Body of pancreas (tissue), 4 donors: ENCODE measurements at places on chromosomes 2 and 18.

GRCh38 chr2:70772486-70773155 is 4.6 kb upstream of the ADD2 start:
- no peak for DNase-seq

DNA sequence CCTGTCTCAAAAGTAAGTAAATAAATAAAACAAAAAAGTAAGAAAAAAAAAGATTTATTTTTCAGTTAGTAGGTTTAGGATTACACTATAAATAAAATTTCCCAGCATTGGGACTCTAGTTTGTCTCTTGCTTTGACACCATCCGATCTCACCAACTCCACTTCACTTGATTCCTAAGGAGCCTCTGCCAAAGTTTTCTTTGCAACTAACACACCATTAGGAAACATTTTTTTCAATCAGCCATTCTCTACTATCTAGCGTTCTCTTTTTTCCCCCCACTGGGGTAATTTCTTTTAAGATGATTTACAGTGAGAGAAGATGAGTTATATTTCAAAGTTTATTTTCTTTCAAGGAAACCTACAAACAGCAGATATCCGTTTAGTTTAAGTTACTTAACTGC is 10.6 kb upstream of the NEMP2 start:
- no peak for DNase-seq

DNA sequence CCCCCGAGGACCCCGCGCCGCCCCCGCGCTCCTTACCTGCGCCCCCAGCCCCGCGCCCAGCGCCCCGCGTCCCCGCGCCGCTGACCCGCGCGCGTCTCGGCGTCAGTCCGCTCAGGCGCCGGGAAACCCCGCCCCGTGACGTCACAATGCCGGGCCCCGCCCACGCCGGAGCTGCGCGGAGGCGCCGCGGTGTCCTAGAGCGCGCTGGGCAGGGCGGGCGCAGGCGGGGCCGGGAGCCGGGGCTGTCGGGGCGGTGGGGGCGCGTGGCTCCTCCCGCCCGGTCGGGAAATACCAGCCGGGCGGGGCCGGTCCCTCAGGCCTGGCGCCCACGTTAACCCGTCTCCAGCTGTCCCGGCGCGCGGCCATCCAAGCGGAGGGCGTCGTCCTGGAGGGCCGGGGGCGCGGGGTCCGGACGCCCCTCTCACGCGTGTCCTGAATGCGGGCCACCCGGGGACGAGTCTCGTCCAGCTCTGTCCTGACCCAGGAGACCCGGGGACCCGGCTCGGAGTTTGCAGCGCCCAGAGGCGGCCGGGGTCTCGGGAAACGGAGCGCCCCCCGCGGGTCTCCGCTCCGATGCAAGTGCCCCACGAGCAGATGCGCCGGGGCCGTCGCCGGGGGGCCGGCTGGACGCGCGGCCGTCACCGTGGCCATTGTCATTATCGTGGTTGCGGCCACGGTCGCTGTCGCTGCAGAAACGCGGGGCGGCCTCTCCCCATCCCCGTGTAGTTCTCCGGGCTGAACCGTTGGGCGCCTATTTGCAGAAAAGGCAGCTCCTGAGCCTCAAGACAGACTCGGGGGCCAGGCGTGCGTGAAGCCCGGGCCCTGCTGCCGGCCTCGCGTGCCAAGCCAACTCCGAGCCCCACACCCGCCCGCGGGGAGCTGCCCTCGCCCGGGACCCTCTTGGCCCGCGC is at the start of gene SLC66A2:
Gene SLC66A2 (minus strand): TSS at position 109 of the 911 bp plus-strand sequence. CDS start 727 bp downstream, outside the sequence.
- DNase-seq, result peak; percentile 91

DNA sequence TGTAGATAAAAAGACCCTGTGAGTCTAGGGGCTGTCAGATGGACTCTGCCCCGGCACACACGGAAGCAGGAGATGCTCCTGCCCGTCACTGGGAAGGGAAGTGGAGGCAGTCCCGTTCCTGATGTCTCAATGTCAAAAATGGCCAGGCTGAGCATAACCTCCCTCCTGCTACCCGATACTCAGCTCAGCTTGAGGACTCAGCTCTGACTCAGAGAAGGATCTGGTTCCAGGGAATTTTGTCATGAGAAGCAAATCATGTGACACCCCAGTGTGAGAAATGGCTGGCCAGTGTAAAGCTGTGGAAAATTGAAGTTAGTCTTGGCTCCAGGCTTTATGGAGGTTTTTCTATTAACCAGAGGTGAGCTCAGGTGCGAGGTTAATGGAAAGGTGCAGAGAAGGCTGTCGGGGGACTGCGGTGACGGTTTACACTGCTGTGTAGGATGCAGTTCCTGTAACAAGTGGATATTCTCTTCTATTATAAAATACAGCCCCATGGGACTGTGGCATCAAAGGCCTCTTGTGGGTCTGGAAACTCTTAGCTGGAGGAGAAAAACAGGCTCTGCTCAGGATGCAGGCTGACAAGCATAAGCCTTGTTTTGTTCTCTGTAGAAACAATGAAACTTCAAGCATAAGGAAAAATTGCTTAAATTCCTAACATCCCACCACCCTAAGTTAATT is 24.7 kb upstream of the AGAP1 start:
- DNase-seq, result peak; percentile 62

DNA sequence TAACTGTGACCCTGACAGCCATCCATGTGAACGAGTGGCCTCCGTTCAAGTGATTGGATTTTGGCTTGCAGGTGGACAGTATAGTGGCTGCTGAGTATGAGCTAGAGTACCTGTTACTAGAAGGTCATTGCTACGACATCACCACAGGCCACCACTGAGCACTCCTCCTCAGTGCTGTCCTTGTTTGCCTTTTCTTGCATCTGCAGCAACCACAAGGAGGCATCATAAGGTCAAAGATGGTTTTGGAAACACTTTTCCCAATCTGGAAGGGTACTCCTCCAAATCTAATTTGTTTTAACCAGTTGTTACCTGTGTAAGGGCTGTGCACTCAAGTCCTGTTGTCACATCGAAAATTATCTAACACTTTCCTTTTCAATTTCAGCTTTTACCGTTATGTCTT is 81.2 kb downstream of the UGGT1 start:
- no peak for DNase-seq

- DNase-seq, result no peak
Observed at GRCh38 chr2:134260713-134261112, 6.8 kb downstream of the MGAT5 start.

DNA sequence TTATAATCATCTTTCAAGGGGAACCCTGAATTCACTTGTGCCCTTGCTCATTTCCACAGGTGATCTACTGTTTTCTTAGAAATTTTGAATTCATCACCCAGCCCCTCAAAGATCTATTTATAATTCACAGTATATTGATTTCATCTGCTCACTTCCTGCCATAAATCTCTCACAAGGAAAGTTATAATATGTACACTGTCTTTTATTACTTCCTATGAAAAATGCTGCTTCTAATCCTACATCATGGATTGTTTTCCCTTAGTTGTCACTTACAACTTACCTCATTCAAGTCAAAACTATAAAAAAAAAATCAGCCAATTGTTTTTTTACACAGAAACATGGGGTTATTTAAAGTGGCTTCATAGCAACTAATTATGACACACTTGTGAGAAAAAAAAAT is 1443.0 kb downstream of the LRP1B start:
- DNase-seq, result no peak

DNA sequence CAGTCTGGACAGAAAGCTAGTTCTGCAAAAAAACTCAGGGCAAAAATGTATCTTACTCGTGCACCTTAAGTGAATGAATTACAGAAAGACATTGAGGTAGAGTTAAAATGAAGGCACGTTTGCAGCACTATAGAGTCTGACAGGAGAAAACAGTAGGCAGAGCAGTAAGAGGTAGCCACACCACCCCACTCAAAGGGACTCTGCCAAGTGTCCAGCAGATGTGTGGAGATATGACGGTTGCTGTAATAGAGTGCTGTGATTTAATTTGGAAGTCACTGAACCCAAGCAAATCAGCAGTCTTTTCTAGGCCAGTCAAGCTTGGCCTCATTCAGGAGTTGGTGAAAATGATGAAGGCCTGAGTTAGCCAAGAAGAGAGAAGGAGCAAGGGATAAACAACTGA is 464.4 kb downstream of the PTPRM start:
- no peak for DNase-seq

- DNase-seq, result no peak
Observed at GRCh38 chr2:6264198-6264597, 572.0 kb downstream of the SOX11 start.

DNA sequence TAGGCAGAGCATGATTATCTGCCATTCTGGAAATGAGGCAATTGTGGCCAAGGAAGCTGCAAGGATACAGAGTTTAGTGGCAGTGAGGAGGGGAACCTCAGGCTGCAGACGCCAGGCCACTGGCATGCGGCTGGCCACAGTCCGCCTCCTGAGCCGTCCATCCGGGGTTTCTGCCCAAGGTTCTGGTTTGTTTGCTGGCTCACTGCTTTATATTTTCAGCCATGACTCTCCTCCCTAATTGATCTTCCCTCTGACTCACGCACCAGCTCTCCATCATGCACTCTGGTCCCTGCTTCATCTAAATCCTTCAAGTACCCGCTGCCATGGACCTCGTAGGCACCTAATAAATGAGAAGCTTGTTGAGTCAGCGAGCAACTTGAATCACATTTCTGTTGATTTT is 107.8 kb upstream of the REV1 start:
- DNase-seq, result no peak

DNA sequence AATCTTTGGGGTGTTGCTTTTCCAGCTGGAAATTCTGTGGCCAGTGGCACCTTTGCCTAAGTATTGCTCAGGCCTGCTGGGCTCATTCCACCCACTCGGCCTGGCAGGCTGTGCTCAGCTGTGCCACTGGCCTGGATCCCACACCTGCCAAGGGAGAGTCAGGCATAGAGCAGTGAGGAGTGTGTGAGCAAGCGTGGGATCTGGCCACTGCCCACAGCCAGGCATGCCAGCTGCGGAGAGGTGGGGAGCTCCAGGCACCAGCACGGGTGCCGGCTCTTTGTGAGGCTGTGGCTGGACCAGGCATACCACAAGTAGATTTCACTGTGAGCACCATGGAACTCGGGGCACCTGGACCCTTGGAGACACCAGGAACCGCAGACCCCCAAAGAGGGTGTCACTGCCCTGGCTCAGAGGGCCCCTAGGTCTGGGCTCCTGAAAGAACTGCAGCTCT is 118.1 kb upstream of the MAP2 start:
- peak; percentile 92 for DNase-seq

DNA sequence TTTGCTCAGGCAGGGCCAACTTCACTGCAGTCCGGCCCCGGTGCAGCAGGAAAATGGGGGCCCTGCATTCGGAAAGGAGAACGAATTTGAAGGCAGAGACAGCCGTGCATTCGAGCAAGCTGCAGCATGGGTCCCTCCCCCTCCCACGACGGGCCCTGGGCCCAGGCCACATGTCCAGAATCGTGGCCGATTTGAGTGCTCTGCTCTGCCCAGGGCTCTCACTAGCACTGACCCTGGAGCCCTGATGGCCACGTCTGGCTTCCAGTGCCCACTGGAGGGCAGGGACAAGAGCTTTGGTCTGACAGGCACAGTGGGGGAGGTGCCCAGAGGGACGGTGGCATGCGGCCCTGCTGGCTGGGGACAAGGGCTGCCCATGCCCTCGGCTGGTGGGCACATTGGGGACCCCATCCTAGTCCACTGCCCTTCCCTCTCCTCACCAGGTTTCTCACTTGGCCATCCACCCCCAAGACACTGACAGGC is 14.4 kb upstream of the KLHL30 start:
- no peak for DNase-seq

- DNase-seq, result no peak
Observed at GRCh38 chr2:157984866-157985265, 108.7 kb upstream of the ACVR1 start.

GRCh38 chr2:41940745-41941063 is 107.1 kb upstream of the PKDCC start:
- no peak for DNase-seq

DNA sequence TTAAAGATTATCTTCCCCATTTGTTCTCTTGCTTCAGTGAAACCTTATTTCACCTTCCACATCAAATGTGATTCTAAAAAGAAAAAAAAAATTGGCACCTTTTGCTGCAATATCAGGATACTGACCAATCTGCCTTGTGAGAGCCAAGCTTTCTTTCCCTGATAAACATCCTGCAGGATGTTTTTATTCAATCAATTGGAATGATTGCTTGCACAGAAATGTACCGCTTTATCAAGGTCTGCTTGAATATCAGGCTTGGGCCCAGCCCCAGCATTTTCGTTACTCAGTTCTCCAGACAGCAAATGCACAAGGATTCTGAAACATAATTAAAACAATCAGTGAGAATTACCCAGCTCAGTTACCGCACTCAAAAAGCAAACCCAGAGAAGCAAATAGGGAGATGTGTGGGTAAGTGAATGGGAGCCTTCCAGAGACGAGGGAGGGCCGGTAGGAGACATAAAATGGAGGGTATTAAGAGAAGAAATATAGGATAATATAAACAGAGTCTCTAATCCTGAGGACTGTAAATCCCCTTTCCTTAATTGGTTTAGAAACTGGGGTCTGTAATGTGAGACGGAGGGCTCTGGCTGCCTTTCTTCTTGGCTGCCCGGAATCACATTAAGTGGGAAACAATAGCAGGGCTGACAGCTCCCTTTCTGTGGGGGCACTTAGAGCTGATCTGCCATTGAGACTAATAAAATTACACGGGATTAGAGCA is 291.8 kb downstream of the ICOS start:
- DNase-seq, result no peak

DNA sequence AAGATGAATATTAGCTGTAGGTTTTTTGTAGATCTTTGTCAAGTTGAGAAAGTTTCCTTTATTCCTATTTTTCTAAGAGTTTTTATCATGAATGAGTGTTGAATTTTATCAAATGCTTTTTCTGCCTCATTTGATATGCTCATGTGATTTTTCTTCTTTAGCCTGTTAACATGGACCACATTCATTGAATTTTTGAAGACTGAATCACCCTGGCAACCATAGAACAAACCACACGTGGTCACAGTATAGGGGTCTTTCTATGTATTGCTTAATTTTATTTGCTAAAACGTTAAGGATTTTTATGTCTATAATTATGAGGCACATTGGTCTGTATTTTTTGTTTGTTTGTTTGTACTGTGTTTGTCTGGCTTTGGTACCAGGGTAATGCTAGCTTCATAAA is 201.7 kb upstream of the CWC22 start:
- DNase-seq, result no peak

DNA sequence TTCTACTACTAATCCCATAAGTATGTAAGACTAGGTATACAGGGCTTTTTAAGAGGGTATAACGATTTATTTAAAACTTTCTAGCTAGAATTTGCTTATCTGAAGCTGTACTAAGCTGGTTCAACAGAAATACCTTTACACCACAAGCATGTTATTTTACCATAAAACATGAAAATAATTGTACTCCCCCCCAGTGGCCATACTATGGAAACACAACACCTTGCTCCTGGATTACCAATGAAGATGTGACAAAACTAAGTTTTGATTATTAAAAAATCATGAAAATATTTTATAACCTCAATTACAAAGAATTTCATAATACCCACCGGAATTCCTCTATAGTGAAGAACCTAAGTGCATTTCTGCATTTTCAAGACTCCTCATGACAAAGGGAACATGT is 27.3 kb downstream of the LPIN2 start:
- no peak for DNase-seq

- no peak for DNase-seq
Observed at GRCh38 chr2:214575030-214575429, 164.2 kb downstream of the VWC2L start.
